CD4-positive, alpha-beta memory T cell (primary cell): ENCODE measurements at places on chromosomes 1 and 21.

DNA sequence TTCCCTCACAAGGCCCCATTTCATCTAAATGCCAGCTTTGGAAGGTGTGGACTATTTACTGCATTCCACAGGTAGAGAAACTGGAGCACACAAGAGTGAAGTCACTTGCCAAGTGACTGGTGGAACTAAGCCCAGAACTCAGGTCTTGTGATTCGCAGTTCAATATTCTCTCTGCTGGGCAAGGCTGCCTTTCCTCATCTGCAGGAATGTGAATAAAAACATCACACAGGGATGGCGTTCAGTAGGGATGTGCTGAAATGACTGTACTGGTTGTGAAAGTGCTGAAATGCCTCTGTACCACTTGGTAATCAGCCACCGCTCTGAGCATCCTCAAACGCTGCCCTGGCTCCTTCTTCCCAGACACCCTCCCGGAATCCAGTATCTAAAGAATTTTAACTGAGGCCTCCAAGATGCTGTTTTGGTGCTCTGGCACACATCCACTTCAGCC, 145.6 kb downstream of the HIVEP3 start:
- no peak for DNase-seq

DNA sequence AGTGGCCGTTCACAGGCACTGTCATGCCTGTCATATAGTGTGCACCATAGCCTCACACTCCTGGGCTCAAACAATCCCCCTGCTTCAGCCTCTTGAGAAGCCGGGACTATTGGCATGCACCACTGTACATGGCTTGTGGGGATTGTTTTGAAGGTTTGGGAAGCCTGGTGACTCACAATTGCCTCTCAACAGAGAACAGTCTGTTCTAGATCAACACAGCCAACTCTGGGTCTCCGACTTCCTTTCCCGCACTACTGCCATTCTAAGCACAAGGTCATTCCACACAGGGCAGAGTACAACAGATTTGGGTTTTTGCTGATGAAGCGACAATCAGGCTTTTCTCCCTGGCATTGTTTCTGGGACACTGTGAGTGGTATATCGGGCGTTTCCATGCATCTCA, 15.5 kb upstream of the AHCTF1 start:
- DNase-seq = no peak

GRCh38 chr1:213067352-213067751, 16.3 kb downstream of the RPS6KC1 start:
- DNase-seq = no peak

DNA sequence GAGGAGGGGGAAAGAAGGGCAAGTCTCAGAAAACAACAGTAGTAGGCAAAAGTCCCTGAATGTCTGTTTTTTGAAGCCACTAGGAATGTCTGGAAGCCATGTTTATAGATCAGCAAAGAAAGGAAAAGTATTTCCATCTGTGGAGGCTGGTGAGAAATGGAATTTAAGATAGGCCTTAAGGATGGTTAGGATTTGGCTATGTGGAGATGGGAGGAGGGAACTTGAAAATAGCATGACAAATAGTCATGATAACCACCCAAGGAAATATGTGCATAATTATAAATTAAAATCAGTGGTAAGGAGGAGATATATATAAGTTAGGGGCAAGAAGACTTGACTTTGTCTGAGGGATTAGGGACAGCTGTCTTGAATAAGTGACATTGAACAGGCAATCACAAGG, 33.8 kb upstream of the FGGY start:
- DNase-seq = no peak

- DNase-seq = no peak
Measured at GRCh38 chr1:29865051-29865450, 628.7 kb downstream of the PTPRU start.
